Activated CD8-positive, alpha-beta memory T cell treated with anti-CD3 and anti-CD28 coated beads for 36 hours (primary cell): ENCODE measurements at places on chromosomes 12 and 14. TPM values are rescaled to one million over a fixed set of nuclear protein-coding genes. Genes with fewer than 3 reads are reported as not detected.

The RPL36AL gene
- 247 TPM for total RNA-seq

The AVPR1A gene
- total RNA-seq: not detected

The CELA1 gene
- total RNA-seq: not detected

The SPIC gene
- total RNA-seq: not detected

The LMNTD1 gene
- total RNA-seq: not detected

The APOLD1 gene
- 2.6 TPM for total RNA-seq

The C1R gene
- 1.2 TPM for total RNA-seq

The CLEC4C gene
- not detected for total RNA-seq

The TSPAN11 gene
- not detected for total RNA-seq

The RND1 gene
- 2.3 TPM for total RNA-seq

The RPL10L gene
- not detected for total RNA-seq

The BMP4 gene
- total RNA-seq: not detected

The NANOG gene
- not detected for total RNA-seq

The MYH7 gene
- total RNA-seq: not detected

The DPPA3 gene
- not detected for total RNA-seq

The SRP54 gene
- total RNA-seq: 72.4 TPM

The LAG3 gene
- total RNA-seq: 331 TPM

The RTL1 gene
- total RNA-seq: not detected

The SMIM41 gene
- total RNA-seq: not detected

The PROX2 gene
- 0.50 TPM for total RNA-seq

The SERPINA6 gene
- not detected for total RNA-seq

The ANO6 gene
- total RNA-seq: 18.9 TPM

The PGF gene
- not detected for total RNA-seq

The CPM gene
- 2.7 TPM for total RNA-seq

The GAS2L3 gene
- 0.73 TPM for total RNA-seq

The IKBIP gene
- total RNA-seq: 35.2 TPM

The CCDC177 gene
- 0.04 TPM for total RNA-seq

The TMCC3 gene
- 0.08 TPM for total RNA-seq

The TNS2 gene
- total RNA-seq: 2.3 TPM

The RAD51B gene
- total RNA-seq: 26.0 TPM

The C1RL gene
- 11.1 TPM for total RNA-seq

The TOMM20L gene
- not detected for total RNA-seq

The SLC17A8 gene
- not detected for total RNA-seq

The MUCL1 gene
- not detected for total RNA-seq

The STYK1 gene
- total RNA-seq: 1.0 TPM

The DPF3 gene
- total RNA-seq: 1.2 TPM

The PRB2 gene
- total RNA-seq: not detected

The SLCO1B1 gene
- total RNA-seq: not detected

The HPD gene
- total RNA-seq: not detected

The DNAH10 gene
- total RNA-seq: 0.06 TPM

The TPH2 gene
- not detected for total RNA-seq

The MAP1LC3B2 gene
- 1.3 TPM for total RNA-seq

The SYNDIG1L gene
- not detected for total RNA-seq

The FOXG1 gene
- total RNA-seq: not detected

The CLEC2A gene
- not detected for total RNA-seq

The TAS2R46 gene
- 0.34 TPM for total RNA-seq

The SLC8A3 gene
- total RNA-seq: 0.38 TPM

The MIPOL1 gene
- total RNA-seq: not detected

The AKAP6 gene
- total RNA-seq: 0.65 TPM

The GCN1 gene
- total RNA-seq: 160 TPM

The DACT1 gene
- 0.48 TPM for total RNA-seq

The SAMD15 gene
- total RNA-seq: 0.61 TPM

The ZCCHC8 gene
- 35.2 TPM for total RNA-seq

The CRY1 gene
- total RNA-seq: 37.8 TPM
